ENCODE measurements at places on chromosomes 16 and 17. TPM values are rescaled to one million over a fixed set of nuclear protein-coding genes. Genes with fewer than 3 reads are reported as not detected.

Gene KRTAP4-16
- total RNA-seq: not detected

DNA sequence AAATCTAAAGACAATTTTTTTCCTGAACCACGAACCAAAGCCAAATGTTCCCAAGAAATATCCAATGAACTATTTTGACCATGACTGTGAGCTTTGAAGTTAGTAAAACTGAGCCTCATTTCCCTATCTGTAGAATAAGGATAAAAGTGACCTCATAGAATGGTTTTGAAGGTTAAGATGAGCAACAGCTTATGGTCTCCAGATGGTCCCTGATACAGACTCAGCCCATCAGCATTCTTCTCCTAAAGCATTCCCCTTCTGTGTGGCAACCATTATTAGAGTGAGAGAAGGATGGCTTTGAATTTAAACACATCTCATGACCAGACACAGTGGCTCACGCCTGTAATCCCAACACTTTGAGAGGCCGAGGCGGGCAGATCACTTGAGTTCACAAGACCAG is 70.1 kb downstream of the COPRS start:
- H3K27me3 ChIP-seq: no peaks in the 10 kb centered on the region
- no peak overlapping the region for H3K27ac ChIP-seq
- no peaks in the 10 kb centered on the region for H3K36me3 ChIP-seq
- H3K4me3 ChIP-seq: no peak overlapping the region
- H3K4me1 ChIP-seq: no peaks in the 10 kb centered on the region

GRCh38 chr16:84768061-84768807 is 51.6 kb upstream of the CRISPLD2 start:
- no peaks in the 10 kb centered on the region for H3K4me1 ChIP-seq
- no peak for DNase-seq
- H3K36me3 ChIP-seq: peaks cover 4% of the 10 kb centered on the region
- H3K27me3 ChIP-seq: no peaks in the 10 kb centered on the region
- no peak overlapping the region for H3K4me3 ChIP-seq

- H3K4me1 ChIP-seq: no peaks in the 10 kb centered on the region
- no peak overlapping the region for H3K27ac ChIP-seq
- DNase-seq: no peak
- H3K27me3 ChIP-seq: no peaks in the 10 kb centered on the region
- no peak overlapping the region for H3K4me3 ChIP-seq
Measured at GRCh38 chr16:56539656-56540055, 19.8 kb upstream of the BBS2 start.

Gene FBXO31
- total RNA-seq: 46.8 TPM

DNA sequence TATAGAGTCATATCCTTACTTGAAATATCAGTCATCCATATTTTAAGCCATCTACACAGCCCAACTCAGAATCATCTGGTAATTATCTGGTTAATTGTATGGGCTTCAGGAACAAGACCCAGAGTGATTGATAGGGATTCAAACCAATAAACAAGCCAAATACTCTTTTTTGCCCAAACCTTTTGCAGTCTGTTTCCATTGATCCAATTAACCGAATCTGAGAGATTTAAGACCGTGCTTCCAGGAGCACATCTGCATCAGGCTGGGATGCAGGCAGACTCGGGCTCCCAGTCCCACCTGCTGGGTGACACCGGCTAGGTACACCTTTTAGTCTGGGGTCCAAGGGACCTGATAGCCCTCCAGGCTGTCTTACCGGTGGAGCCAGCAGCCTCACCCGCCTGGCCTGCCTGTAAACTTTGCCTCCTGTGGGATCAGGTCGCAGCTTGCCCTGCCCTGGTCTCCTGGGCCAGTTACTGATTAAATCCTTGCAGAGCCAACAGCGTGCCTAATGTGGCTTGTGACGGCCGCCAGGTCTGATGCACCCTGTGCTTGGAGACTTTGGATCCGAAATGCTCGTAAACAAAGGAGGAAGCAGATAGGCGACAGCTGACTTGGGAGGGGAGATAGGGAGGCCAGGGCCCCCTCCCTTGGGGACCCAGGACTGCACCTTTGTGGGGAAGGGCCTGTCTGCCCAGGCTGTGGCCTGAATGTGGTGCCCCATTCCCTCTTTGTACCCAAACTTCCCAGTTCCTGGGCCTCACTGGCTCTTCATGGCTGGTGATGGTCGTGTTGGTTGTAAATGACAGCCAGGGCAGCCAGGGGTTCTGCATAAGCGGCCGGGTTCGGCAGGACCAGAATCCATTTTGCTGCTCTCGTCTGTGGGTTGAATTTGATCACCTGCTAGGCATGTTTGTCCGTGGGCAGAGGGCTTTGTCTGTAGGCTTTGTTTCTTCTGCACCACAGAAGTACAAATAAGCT is 3.8 kb downstream of the CMIP start:
- no peaks in the 10 kb centered on the region for H3K36me3 ChIP-seq
- peak; percentile 84 for DNase-seq
- peaks cover 63% of the 10 kb centered on the region for H3K4me1 ChIP-seq
- no peaks in the 10 kb centered on the region for H3K27me3 ChIP-seq

Gene NOS2
- 0.33 TPM for total RNA-seq

DNA sequence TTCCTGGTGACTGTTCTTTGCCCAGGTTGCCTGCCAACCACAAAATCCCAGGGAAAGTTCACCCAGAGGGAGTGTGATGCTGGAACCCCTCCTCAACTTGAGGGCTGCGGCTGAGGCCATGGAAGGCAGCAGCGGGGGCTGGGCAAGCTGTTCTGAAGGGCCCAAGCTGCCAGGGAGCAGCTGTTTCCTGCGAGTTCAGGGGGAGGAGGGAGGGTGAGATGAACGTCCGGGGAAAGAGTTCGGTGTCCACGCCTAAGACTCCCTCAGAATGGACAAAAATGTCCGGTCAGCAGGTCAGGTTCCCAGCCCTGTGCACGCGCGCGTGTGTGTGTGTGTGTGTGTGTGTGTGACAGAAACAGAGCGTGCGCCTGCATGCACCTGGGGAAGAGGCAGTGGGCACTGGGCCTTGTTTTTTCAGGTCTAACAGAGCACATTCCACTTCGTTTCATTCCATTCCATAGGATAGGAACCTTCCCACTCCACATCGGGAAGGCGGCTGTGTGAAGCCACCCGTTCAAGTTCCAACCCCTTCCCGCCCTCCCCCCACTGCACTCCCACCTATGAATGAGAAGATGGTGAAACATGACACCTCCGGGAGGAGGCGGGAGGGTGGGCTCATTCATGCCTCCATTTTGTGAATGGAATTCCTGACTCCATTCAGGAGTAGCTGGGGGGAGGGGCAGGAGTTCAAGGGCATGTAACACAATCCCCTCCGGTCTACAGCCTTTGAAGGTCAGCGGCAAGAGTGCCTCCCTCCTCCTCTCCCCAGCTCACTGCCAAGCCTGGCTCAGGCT is 15.7 kb downstream of the ETV4 start:
- peaks cover 3% of the 10 kb centered on the region for H3K36me3 ChIP-seq
- peak overlapping the region; percentile 78 for H3K27ac ChIP-seq
- H3K27me3 ChIP-seq: no peaks in the 10 kb centered on the region
- no peak overlapping the region for H3K4me3 ChIP-seq

Gene SLC9A5
- 0.26 TPM for total RNA-seq

Data from body of pancreas (tissue), 4 donors.